ENCODE measurements at places on chromosomes 16 and 17.

GRCh38 chr17:41944943-41945342 is 14.5 kb downstream of the ODAD4 start:
- no peak for DNase-seq

DNA sequence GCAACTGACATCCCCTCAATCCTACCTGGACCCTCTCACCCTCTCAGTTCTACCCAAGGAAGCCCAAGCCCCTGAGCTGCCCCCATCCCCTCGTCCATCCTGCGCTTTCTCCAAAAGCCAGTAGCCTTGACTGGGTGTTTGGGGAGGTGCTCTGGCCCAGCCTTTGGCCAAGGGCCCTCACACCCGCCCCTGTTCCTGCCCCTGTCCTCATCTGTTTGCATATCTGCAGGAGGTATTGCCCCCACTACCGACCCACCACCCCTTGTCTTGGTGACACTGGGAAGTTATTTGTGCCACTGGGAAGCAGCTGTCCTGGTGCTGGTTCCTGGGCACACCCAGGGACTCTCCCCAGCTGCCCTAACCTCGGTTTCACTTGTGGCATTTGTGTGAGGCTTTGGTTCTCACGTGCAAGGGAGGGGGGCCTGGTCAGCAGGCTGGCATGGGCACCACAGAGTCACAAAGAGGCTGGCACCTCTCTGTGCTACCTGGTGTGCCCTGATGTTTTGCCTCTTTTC is 75.3 kb downstream of the MRC2 start:
- no peak for DNase-seq

GRCh38 chr16:50403491-50403890 is 34.7 kb upstream of the BRD7 start:
- no peak for DNase-seq

DNA sequence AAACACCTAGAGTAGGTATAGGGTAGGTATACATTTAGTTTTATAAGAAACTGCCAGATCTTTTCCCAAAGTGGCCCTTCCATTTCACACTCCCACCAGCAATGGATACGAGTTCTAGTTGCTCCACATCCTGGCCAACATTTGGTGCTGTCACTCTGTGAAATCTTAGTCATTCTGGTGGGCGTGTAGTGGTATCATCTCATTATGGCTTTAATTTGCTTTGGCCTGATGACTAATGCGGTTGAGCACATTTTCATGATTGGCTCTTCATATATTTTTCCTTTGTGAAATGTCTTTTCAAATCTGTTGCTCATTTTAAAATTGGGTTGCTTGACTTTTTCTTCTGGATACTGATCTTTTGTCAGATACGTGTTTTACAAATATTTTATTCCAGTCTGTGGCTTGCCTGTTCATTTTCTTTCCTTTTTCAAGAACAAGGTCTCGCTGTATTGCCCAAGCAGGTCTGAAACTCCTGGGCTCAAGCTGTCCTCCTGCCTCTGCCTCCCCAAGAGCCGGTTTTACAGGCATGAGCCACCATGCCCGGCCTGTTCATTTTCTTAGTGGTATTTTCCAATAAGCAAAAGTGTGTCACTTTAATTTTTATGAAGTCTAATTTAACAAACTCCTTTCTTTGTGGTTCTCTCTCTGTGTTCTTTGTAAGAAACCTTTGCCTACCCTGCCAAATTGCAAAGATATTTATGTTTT is 192.4 kb downstream of the SEC14L1 start:
- DNase-seq: no peak

DNA sequence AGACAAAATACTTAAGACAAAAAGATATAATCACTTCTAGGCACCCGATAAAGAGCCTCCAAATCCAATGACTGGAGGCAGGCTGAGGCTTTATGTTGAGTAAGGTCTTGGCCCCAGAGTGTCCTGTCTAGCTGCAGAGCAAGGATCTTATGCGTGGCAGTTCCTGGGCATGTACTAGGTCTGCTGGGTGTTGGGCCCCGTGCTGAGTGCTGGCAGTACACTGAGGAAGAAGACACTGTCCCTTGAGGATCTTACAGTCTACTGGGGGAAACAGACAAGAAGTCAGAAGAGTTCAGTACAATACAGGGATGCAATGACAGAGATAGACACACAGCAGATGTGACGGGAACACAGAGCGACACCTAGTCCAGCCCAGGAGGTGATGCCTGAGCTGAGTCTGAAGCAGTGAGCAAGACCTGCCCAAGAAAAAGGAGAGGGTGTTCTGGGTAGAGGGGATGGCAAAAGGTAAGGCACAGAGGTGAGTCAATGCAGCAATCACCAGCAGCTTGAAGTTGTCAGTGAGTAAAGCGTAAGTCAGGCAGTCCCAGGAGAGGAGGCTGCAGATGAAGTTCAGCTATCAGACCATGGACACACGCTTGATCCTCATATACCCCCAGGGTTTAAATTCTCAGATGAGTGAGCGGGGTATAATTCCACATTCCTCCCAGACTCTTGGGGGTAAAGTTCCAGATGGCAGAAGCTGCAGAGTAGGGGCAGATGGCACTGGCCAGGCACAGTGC is 18.1 kb downstream of the MAP3K14 start:
- no peak for DNase-seq

GRCh38 chr17:38601539-38602351 is 4.0 kb downstream of the SRCIN1 start:
- DNase-seq: no peak

DNA sequence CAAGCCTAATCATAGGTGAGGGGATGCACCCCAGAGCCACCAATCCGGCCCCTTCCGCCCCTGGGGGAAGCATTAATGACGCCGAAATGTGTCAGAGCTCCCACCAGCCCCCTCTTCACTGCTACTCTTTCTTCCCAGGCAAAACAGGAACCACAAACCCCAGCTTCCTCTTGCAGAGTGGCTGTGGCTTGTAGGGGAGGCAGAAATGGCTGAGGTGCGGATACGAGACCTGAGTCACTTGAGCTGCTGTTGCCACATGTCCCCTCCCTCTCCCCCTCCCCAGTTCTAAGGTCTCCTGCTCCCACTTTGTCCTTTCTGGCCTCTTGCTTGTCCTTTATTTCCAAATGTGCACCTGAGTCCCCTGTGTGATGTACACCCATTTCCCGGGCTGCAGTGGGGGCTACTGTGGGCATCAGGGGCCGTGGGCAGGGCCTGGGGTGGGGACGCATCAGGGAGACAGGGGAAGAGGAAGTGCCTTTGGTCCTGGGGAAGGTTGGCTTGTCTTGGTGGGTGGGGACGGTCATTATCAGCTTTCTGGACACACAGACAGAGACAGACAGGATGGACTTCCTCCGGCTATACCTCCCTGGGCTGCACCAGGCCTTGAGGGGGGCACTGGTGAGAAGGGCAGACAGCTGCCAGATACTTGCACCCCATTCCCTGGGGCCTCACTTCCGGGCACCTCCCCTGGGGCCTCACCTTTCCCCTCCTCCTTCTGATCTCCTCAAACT is at the start of gene APOBR:
TSS of gene APOBR (plus strand) at position 523 of the 731 bp plus-strand sequence. CDS start at position 562, 39 bp downstream.
- no peak for DNase-seq

DNA sequence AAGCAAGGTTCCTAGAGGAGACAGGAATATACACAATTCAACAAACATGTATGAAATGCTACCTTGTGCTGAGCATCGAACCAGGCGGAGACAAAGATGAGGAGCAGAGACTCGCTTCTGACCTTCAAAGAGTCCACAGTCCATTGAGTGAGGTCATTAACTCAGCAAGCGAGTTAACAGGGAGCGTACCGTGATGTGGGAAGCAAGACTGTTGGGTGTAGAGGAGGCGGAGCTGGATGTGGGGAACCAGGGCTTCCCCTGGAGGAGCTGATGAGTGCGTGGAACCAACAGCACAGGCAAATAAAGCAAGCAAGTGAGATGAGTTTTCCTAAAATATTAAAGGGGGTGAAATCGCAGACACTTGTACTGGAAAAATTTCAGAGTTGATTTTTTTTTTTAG is 65.0 kb downstream of the NXN start:
- DNase-seq: no peak

DNA sequence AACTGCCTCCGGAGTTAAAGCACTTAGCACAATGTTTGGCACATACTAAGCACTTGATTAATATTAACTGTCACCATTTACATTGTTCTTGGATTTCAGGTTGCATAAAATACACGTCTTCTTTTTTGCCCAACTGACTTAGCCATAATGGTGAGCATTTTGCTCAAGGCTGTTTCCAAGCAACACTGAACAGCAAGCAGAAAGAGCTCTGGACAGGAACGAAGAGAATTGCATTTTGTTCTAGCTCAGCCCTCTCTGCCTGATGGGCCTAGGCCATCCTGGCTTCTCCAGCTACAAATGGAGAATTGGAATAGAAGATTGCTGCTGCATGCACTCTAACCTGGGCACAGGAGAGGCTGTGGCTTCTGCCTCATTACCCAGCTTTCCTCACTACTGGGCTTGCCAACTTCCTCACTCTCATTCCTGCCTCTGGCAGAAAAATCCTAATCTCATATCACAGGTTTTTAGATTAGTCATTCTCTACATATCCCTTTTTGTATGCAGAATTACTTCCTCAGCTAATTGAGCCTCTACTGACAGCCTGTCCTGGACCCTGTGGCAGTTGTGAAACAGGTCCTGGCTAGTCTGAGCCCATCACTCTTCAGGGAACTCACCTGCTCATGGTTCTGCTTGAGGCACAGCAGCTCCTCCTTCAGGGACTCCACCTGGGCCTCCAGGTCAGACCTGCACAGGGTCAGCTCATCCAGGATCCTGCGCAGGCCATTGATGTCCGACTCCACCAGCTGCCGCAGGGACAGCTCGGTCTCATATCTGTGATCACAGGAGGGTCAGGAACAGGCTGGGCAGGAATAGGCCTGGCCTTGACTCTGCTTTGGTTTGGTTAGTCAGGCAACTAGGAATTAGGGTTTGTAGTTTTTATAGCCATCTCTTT is 2.5 kb downstream of the KRT33A start:
- DNase-seq: no peak

GRCh38 chr16:50736448-50736847 is 5.4 kb upstream of the CYLD start:
- no peak for DNase-seq

DNA sequence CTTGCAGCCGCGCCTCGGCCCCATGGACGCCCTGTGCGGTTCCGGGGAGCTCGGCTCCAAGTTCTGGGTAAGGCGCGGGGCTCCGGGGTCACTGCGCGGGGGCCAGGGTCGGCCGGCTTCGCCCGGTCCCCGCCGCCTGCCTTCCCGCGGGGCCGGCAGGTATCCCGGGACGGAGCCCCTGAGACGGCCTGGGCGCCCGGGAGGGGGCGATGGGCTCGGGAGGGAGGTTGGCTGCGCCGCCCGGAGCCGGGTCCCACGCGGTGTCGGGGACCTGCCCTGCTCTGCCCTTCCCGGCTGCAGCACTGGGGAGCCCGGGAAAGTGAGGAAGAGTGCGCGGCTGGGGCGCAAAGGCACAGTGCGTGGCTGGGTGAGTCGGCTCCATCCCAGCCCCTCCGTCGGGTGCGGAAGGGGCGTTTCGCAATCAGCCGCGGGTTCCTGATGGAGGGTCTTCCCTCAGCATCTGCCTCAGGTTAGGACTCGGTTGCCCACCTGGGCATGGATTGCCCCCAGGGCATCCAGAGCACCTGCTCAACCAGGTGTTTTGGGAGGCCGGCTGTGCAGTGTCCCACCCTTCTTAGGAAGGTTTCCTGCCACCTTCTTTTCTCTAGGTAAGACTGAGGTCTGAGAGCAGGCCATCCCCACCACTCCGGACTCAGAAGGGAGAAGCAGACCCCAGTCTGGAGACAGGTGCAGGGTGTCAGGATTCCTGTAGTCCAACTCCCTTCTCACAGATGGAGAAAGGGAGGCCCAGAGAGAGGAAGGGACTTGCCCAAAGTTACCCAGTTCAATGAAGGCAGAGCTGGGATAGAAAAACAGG is 442 bp downstream of the ABCC3 start:
- no peak for DNase-seq

DNA sequence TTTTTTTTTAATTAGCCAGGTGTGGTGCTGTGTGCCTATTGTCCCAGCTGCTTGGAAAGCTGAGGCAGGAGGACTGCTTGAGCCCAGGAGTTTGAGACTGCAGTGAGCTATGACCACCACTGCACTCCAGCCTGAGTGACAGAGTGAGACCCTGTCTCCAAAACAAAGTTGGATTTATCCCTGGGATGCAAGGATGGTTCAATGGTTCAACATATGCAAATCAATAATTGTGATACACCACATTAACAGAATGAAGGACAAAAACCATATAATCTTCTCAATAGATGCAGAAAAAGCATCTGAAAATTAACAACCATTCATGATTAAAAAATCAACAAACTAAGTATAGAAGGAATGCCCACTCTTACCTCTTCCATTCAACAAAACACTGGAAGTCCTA is 33.5 kb downstream of the CDR2 start:
- DNase-seq: no peak

DNA sequence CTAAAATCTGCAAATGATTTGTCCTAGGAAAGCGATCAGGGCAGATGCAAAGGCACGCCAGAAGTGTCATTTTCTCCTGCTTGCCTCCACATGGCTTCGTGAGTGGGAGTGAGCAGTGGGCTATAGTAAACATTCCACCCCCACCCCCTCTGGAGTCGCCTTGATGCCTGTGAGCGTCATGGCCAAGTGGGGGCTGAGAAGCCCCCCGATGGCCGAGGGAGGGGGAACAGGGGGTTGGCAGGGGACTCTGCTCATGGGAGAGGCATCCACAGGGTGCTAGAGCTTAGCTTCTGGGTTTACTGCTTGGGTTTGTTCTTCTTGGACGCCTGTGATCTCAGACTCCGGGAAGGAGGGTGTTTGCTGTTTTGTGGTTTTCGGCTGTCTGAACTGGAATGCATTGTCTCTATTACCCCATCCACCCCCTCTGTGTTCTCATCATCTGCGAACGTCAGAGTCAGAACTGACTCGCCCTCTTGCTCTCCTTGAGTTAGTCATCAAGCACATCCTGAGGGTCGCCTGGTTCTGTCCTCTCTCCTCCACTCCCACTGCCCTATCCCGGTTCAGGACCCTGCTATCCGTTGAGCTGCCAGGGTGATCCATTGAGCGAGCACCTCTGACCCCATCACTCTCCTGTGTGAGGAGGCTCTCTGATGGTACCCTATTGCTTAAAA is 15.4 kb downstream of the TNS4 start:
- DNase-seq: no peak

Measured in NT2/D1 (cell line).